ENCODE measurements at places on chromosomes 4 and X.

GRCh38 chrX:16770970-16771482 is 15.2 kb upstream of the TXLNG start:
- no peak for DNase-seq

DNA sequence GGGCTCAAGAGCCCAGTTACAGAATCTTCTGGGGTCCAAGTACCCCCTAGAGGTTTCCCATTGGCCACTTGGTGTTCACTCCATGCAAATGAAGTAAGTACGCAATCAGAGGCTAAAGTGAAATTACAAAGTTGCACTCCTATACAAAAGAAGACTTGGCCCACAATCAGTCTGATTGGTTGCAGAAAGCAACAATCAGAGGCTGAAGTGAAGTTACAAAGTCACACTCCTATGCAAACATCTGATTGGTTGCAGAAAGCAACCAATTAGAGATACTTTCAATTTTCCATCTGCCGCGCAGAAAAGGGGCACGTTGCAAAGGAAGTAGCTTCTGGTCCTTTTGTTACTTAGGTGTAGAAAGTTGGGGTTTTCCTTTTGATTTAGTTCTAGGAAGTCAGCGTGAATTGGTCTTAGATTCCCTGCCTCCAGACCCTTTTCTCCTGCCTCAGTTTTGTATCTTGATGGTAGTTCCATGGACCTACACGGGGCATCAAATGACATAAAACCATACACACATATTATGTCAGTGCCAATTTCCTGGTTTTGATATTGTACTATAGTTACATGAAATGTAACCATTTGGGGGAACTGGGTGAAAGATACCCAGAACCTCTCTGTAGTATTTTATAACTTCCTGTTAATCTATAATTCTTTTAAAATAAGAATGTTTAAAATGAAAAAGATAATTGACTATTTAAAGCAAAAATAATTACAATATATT is 12.4 kb upstream of the PIN4 start:
- DNase-seq, result no peak

DNA sequence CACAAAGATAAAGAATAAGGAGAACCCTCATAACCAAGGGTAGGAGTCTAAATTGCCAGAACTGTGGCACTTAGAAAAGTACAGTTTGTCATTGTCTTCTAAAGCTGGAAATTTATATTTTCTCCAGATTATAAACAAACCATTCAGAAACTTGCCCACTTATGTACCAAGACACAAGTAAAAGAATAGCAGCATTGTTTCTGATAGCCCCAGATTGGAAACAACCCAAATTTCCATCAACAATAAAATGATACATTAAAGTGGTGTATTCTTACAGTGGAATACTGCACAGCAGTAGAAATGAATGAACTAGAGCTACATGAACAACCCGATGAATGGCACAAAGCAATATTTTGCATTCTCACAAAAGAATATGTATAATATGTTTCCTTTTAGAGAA is 63.1 kb upstream of the PDHA1 start:
- DNase-seq, result no peak

DNA sequence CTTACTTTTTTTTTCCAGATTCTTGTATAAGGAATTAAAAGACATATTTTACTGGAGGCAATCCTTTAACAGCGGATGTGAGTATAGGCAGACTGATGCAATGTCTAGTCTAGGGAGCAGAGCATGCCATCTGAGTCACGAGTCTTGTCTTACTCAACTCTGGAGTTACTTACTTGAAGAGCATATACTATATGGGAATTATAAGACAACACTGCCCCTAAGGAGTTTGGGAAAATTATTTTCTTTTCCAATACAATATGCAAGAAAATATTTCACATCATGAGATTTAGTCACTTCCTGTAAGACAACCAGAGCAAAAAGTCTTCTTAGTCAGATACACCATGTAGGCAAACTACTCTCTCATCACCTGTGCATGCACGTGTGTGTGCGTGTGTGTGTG is 537.3 kb upstream of the FTHL17 start:
- DNase-seq, result no peak

DNA sequence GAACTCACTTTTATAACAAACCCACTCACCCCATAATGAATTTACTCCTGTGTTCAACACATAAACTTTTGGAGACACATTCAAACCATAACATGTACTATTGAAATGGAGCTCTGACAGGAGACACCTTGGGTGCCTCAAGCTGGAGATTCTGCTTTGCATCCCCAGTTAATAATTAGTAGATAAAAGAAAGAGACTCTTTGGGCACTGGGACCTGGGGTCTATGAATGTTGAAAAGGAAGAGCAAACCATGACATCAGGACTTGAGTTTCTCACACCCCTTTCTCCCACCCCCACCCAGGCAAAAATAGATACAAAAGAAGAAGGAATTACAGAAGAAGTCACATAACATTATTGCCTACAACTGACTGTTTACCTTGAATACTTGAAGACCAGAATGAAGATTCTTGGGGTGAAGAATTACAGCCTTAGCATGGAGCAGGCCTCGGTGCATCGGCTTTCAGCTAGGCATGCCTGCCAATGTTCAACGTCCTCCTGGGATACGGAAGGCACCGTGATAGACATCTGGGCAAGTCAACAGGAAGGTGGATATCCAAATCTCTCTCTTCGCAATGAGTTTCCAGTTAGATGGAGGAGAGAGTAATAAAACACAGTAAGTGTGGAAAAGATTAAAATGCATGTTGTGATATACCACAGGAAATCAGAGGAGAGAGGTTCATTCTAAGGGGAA is 316.0 kb downstream of the TRIML1 start:
- DNase-seq, result no peak

- no peak for DNase-seq
Measured at GRCh38 chr4:55409468-55410171, 13.9 kb downstream of the TMEM165 start.

- DNase-seq, result peak; percentile 2
Measured at GRCh38 chr4:36351082-36351666, 69.8 kb downstream of the DTHD1 start.

DNA sequence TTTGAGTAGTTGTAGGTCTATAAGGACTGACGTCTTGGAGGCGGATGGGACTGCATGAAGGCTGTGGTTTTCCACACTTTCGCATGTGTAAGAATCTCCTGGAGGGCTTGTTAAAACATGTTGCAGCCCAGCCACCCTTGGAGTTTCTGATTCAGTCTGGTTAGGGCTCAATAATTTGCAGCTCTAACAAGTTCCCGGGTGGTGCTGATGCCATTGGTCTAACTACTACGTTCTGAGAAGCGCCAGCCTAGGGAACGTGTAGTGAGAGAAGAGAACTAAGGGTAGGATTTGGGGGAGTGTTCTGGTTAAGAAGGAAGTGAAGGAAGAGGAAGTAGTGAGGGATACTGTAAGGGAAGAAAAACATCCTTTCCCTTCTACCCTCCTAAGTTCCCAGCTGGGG is 138.9 kb downstream of the LARP7 start:
- no peak for DNase-seq

DNA sequence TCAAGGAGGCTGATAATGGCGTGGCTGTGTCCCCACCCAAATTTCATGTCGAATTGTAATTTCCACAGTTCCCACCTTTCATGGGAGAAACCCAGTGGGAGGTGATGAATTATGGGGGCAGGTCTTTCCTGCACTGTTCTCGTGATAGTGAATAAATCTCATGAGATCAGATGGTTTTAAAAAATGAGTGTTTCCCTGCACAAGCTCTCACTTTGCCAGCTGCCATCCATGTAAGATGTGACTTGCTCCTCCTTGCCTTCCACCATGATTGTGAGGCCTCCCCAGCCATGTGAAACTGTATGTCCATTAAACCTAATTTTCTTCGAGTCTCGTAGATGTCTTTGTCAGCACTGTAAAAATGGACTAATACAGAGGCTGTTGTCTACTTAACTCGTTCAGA is 488.3 kb downstream of the SPRY1 start:
- DNase-seq, result no peak

- DNase-seq, result no peak
Measured at GRCh38 chr4:106253364-106254129, 62.5 kb downstream of the TBCK start.

DNA sequence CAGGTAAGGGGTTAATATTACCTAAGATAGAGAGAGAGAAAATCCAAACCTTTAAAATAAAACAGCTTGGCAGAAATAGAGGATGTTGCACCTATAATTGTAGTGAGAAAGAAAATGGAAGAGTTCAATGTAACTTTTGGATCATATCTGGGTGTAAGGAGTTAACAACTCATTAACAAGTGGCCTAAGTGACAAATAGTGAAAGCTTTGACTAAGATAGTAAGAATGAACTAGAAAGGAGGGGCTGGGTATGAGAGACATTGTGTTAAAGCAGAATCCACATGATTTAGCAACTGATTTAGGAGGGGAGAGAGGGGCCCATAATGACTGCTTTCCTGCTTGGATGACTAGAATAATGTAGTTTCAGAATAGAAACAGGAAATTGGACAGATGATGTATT is 761.0 kb downstream of the IL1RAPL1 start:
- DNase-seq, result no peak

DNA sequence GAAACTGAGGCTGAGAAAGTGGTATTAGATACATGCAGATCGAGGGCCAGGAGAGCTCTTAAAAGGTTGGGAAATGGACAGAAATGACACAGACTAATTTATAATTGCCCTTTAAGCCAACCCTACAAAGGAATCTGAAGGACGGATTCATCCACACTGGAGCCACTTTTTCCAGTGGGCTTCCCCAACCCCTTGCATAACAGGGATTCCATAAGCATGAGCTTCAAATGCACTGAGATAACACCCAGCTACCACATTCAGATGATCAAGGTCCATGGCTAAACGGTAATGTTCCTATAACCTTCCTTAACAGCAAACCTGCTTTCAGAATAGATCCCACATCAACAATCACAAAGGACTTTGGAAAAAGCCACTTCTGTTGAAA is 34.2 kb downstream of the PLAC1 start:
- DNase-seq, result no peak

DNA sequence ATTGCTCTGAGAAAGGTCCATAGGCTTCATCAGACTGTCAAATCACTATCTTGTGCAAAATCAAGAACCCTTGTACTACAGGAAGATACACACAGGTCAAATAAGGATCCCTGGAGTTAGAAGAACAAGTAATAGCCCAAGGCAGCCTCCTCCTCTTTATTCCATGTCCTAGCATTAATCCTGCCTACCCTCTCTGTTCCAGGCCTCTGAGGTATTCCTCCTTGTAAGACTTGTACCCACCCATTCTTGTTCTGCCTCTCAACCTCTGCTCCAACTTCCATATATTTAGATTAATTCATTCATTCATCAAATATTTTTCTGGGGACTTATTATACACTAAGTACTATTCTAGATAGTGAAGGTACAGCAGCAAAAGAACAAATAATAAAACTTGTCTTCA is 10.4 kb upstream of the PLK4 start:
- DNase-seq, result no peak

DNA sequence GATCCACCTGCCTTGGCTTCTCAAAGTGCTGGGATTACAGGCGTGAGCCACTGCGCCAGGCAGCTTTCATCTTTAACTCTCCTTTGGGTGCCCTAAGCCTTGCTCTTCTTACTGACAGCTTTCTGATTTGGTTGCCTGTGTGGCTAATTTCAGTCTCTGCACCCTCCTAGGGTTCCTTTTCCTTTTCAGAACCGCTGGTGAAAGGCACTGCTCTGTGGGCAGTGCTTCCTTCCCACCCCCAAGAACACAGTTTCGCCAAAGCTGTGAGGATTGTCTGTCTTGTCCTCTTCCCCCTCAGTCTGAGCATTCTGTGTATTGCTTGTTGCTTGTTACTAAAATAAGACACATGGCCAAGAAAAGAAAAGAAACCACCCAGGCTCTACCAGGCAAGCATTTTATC is 101.4 kb upstream of the FRMPD3 start:
- DNase-seq, result no peak

DNA sequence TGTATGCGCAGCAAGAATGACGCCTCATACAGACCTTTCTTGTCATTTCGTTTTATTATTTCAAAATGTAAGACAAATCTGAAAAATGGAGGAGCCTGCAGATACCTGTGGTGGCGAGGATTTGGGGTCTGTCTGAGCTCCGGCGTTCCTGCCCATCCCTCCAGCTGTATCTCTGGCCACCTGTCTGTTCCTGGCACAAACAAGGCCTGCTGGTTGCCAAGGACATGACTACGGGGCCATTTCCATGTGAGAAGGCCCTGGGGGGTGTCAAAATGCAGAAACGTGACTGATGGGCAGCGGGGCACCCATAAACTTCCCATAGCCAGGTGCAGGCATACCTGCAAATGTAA is 591 bp upstream of the TSPAN7 start:
- DNase-seq, result no peak

GRCh38 chrX:130895299-130895698 is 7.7 kb downstream of the ENOX2 start:
- no peak for DNase-seq

DNA sequence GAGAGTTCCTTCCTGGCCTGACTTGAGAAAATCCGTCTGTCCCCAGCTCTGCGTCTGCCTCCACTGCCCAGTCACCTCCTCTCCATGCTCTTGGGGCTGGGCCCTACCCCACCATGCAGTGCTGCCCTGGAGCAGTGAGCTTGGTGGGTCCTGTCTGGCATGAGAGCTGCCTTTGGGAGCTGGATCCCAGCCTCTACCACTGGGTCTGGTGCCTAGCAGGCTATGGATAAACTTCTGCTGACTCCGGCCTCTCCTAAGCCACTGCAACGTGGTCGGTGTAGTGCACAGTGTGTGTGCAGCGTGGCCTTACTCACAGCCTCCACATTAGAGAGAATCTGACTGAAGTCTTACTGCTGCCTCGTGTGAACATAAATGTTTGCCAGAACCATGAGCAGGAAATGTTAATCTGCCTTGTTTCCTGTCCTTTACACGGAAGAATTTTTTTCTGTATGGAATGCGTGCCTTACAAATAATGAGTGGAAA is 47.6 kb downstream of the HTT start:
- no peak for DNase-seq

DNA sequence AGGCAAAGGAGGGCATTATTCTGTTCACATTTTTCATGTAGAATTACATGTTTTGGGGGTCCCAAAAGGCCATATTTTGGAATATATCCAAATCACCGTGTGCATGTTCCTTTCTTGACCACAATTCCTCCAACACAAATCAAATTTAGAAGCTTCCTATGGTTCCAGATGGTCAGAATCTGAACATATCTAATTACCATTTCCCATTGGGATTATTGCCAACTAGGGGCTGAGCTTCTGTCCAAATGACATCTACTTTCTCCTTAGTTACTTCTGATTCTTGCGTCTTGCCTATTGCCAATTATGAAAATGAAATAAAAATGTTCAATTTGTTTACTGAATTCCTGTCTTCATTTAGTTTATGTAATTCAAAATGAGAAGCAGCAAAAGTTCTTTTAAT is 163.7 kb downstream of the CPE start:
- DNase-seq, result no peak

GRCh38 chrX:105645667-105646357 is 176.5 kb upstream of the NRK start:
- no peak for DNase-seq

DNA sequence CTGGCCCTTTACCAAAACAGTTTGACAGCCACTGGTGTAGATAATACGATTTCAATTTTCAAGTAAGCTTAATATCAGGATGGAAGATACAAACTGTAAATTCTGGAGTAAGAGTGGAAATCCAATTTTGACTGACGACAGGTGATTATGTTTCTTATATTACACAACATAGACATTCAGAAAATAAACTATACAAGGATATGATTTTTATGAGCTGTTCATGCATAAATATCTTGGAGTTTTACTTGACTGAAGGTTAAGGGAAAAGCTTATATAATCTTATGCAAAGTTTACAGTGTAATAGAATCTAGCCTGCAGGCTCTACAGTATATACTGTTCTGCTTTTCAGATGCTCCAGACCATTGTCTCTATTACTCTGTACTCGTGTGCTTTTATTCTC is 1672.3 kb downstream of the ARAP2 start:
- no peak for DNase-seq

GRCh38 chr4:136864604-136865185 is 667.6 kb downstream of the PCDH18 start:
- DNase-seq, result peak; percentile 78

Measured in NCI-H1694 (cell line).